ENCODE measurements at places on chromosomes 13 and 19. TPM values are rescaled to one million over a fixed set of nuclear protein-coding genes. Genes with fewer than 3 reads are reported as not detected.

Gene TMC4
- 5.5 TPM for total RNA-seq

Gene CYP2B6
- not detected for total RNA-seq

Gene CLDN10
- total RNA-seq = not detected

Gene ICAM3
- total RNA-seq = 5.9 TPM
